ENCODE measurements at places on chromosomes 7 and 10. TPM values are rescaled to one million over a fixed set of nuclear protein-coding genes. Genes with fewer than 3 reads are reported as not detected.

Gene ODAD2
- total RNA-seq: 4.4 TPM

Gene LIPN
- not detected for total RNA-seq

Gene OR2A1
- not detected for total RNA-seq

Gene TEX47
- not detected for total RNA-seq

Gene CCDC136
- total RNA-seq: 3.3 TPM

Gene HOXA4
- total RNA-seq: 8.1 TPM

Gene PPP1R17
- not detected for total RNA-seq

Gene GNG11
- 208 TPM for total RNA-seq

Gene GRM3
- total RNA-seq: not detected

Gene NOLC1
- 68.2 TPM for total RNA-seq

Gene BAMBI
- 4.3 TPM for total RNA-seq

Gene GIMAP4
- 174 TPM for total RNA-seq

Gene LRIT1
- not detected for total RNA-seq

Gene PIK3AP1
- not detected for total RNA-seq
